ENCODE measurements at places on chromosomes 12 and 14.

GRCh38 chr12:40635141-40635731 lies 57.0 kb upstream of the CNTN1 start:
- no peak for DNase-seq

- DNase-seq, result no peak
Observed at GRCh38 chr14:90733139-90733808, 83.0 kb downstream of the TTC7B start.

DNA sequence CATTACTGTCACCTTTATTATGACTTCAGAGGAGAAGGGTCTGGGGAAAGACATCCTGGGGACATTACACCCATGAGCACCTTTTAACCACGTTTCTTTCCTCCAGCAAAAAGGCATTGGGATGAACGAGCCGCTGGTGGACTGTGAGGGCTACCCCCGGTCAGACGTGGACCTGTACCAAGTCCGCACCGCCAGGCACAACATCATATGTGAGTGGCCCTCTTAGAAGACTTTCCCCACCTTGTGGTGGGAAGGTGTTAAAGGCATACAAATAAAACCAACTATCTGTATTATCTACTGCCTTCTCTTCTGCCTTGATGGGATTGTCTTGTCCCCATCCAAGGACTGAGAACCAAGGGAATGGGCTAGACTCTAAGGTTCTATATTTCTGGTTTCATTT lies 6.0 kb downstream of the PSMD9 start:
- no peak for DNase-seq

DNA sequence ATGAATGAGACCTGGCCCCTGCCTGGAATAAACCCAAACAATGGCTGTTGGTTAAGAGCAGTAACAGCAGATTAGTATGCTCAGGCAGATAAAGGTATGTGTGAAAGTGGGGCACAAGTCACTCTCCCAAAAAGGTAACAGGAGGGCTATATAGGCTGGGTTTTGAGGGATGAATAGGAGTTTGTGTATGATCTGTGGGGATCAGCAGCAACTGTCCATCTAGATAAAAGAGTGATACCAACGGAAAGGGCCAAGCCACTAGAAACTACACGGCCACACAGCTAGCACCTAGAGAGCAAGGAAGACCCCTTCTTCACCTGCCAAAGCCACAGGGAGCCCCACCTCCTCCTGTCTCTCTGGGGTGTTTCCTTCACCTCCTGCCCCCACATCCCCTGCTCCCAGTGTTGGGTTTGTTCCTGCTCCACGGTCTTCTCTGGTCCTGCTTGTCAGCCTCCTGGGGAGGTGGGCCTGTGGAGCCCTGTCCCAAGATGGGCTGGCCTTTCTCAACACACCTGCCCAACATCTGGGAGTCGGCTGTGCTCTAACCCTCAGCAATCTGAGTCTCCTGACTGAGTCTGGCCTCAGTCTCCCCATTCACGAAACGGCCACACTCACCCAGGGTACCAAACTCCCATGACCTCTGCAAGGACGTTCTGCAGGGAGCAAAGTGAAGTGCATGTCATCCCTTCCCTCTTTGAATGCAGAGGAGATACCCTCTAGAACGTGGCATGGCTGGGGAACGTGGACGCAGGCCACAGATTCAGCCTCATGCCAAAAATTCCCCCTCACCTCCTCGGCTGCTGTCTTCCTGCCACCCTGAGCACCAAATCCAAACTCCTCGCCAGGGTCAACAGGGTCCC lies 108.2 kb downstream of the NCOR2 start:
- DNase-seq, result no peak

- DNase-seq, result no peak
Observed at GRCh38 chr12:34205401-34205800, 183.1 kb downstream of the ALG10 start.

- no peak for DNase-seq
Observed at GRCh38 chr12:27905285-27906126, 67.0 kb downstream of the PTHLH start.

GRCh38 chr12:49296034-49296835 lies 1.3 kb downstream of the PRPH start:
- peak; percentile 51 for DNase-seq

DNA sequence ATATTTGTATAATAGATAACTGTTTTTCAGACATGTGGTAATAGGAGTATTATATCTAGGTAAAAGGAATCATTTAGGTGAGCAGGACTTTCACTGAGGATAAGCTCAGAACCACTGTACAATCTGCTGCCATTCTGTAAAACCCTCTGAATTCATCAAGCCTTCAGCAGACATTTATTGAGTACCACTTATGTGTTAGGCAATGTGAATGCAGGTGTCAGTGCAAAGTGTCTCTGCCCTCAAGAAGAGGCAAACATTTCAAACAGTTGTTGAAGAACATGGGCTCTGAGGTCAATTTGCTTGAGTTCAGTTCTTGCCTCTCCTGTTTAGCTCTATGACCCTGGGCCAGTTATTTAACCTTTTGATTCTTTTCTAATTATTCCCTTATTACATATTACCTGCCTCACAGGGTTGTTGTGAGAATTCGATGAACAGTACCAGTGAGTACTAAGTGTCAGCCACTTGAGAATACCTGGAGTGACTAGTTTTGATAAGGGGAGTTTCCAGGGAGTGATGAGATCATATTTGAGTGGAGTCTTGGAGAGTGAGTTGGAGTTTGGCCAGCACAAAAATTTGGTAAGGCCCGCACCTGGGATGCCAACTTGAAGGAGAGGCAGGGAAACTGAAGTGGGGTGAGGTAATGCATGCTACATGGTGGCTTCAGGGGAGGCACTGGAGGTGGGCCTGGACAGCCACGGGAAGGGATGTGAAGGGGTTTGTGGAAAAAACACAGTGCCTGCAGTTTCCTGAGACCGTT lies 33.7 kb downstream of the RASSF8 start:
- DNase-seq, result no peak

- no peak for DNase-seq
Observed at GRCh38 chr12:91388573-91388972, 206.0 kb upstream of the DCN start.

DNA sequence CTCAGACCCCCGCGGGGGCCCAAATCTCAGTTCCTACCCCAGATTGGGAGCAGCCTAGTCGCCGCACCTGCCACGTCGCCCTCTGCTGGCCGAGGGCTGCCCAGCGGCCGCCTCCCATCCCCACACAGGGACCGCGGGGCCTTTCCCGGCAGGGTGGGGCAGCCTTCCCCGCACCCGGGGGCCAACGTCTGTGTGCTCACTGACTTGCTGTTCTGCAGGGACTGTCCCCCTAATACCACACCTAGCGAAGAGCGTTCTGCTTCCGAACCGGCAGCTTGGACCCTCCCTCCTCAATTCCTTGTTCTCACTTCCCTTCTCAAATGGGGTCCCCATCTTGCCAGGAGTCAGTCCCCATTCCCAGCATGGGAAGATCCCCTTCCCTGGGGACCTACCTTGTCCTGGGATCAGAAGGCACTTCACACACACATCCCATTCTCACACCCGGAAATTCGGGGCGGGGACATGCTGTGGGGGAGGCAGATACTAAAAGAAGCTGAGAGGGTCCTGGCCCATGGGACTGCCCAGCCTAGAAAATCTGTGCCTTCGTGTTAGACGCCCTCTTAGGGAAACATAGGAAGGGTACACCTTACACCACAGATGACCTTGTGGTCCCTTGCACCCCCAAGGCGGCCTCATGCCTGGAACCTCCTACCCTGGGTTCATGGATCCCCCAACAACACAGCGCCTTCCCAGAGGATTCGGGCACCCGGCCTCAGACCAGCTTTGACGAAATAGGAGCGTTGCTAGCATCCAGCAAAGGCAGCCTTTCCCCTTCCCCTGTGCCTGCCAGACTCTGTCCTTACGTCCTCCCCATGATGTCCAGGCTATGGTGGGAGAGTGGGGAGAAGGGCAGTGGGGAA lies 16.4 kb downstream of the ACVRL1 start:
- DNase-seq, result peak; percentile 43

GRCh38 chr12:124406043-124406442 lies 111.2 kb downstream of the RFLNA start:
- DNase-seq, result no peak

DNA sequence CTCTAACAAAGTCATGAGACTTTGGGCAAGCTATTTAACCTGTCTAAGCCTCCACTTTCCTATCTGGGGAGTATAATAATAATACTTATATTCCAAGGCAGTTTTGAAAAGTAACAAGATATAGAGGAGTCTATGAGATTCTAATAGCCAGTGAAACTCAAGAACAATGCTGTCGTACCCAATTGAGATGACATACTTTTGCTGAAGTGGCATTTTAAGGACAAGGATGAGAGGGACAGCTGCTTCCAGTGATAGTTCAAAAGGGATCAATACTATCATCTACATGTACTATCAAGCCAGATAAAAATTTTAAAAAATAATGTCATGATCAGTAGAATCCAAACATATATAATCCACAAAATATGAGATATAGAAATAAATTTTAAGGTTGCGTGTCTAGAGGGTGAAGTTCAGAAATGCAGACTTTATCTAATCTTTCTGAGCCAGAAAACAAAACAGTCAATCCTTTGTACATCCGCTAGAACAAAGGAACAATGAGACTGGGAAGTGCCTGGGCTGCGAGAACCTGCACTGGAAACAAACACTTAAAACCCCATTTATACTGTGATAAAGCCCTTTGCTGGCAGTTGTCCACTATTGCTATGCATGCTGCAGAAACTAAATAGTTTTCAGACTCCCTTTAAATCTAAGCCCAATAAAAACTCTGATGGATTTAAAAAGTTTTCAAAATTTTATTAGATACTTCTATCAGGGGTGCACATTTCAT lies 38.6 kb downstream of the PTPRB start:
- DNase-seq, result no peak

- no peak for DNase-seq
Observed at GRCh38 chr12:96359328-96359727, 40.9 kb downstream of the CDK17 start.

- DNase-seq, result no peak
Observed at GRCh38 chr12:116456330-116457082, 102.7 kb upstream of the MAP1LC3B2 start.

- no peak for DNase-seq
Observed at GRCh38 chr12:128637642-128638606, 185.8 kb downstream of the SLC15A4 start.

- no peak for DNase-seq
Observed at GRCh38 chr14:59271734-59272133, 83.3 kb downstream of the DAAM1 start.

DNA sequence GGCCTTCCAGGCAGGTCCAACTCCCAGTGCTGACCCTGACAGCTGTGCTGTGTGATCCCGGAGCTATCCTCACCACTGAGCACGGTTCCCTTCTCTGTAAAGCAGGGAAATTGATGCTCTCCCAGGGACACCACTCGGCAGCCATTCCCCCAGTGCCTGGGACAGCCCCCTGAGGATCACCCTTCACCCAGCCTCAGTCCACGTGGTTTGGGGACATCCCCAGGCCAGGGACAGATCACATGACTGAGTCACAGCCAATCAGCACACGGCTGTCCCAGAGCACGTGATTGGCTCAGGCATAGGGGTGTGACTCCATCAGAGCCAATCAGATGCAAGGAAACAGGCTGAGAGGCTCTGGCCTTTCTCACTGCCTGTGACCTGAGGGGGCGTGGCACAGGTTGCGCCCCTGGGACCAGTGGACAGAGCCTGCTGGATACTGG lies 68.8 kb upstream of the SFSWAP start:
- DNase-seq, result no peak

- DNase-seq, result no peak
Observed at GRCh38 chr14:95329941-95330340, 10.2 kb upstream of the CLMN start.

GRCh38 chr12:91037276-91037675 lies 20.5 kb downstream of the KERA start:
- no peak for DNase-seq

DNA sequence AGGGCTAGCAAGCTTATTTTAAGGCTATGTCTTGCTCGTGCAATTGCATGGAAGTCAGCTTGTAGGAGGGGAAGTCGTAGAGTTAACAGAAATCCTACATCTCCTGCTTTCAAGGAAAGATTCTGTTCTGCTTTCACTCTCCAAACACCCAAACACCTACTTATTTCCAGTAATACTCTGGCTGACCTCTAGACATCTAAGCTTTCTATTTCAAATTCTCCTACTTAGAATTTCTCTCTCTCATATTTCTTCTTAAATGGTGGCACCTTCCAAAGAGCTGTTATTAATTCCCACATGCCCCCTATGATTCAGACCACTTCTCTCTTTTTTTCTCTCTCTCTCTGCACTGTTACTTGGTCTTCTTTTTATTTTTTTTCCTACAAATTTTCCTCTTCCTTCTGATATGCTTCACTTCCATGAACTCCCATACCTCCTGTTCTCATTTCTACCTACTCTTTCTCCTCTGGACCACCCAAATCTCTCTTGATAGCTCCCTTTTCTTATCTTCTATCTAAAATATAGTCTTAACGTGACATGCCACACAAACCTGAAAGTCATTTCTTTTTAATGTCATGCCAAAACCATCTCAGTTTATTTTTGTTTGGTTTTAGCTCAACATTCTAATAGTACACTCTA lies 90.8 kb downstream of the RPS6KA5 start:
- no peak for DNase-seq

- DNase-seq, result no peak
Observed at GRCh38 chr12:69275471-69275891, 36.1 kb downstream of the CPSF6 start.

DNA sequence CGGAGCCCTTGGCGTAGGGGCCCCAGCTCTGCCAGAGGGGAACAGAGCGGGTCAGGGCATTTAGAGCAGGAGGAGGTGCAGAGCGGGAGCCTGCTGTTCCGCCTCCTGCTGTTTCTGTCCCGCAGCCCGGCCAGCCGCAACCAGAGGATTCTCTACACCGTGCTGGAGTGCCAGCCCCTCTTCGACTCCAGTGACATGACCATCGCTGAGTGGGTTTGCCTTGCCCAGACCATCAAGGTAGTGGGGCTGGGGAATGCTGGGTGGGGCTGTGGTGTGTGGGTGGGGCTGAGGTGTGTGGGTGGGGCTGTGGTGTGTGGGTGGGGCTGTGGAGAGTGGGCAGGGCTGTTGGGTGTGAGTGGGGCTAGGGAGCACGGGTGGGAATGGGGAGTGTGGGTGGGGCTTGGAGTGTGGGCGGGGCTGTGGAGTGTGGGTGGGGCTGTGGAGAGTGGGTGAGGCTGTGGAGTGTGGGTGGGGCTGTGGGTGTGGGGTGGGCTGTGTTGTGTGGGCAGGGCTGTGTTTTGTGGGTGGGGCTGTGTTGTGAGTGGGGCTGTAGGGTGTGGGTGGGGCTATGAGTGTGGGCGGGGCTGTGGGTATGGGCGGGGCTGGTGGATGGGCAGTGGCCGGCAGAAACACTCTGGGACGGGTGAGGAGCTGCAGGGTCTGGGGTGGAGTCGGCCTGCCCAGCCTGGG lies 8.0 kb downstream of the ASPG start:
- DNase-seq, result no peak

All from activated T-cell treated with anti-CD3 and anti-CD28 coated beads for 1 hour (primary cell).